Activated T-helper 1 cell treated with anti-CD3 and anti-CD28 coated beads, Interleukin-2, amount 50 U/mL, for 16 hours (primary cell): ENCODE measurements at places on chromosomes 5 and 9.

GRCh38 chr5:176341325-176342157 is 20.0 kb downstream of the KIAA1191 start:
- no peak for DNase-seq

DNA sequence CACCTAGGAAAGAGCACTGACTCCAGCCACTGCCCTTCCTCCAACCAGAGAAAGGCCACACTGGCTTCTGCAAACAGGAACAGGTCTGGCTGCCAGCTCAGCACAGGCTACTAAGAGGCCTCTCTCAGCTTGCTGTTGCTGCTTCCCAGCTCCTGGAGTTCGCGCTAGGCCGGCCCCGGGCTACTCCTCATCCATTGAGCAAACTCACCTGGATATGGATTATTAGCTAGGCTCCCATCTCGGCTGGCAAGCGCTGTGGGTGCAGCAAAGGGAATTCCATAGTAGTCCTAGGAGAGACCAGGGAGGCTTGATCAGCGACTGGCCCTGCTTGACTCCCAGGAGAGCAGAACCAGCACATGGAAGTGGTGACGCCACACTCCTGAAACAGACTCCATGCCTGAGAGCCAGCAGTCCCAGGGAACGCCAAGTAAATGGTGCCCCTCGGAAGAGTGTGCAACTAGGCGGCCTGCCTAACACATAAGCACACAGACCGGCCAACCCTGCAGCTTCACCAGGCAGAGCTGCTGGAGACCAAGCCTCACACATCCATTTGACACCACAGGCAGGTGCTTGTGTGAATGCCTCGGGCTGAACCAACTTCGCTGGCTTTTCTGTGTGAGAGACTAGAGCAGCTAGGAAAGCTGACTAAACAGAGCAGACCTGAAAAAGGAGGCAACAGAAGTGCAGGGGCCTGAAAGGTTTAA is 107.2 kb downstream of the UBE2R2 start:
- DNase-seq, result no peak

DNA sequence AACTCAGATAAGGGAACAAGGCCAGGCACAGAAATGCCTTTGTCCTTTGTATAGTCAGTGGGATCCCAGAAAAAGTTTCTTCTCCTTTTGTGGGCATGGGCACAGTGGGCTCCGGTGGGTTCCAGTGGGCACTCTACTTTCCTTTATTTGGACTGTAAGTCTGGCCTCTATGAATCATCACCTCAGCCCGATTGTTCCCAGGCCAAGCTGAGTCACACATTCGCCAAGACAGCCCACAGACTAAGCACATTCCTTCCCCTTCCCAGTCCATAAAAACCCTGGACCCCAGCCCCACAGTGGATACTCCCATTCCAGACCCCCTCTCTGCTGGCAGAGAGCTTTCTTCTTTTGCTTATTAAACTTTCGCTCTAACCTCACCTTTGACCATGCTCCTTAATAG is 165.0 kb downstream of the FBXL17 start:
- no peak for DNase-seq

GRCh38 chr9:125749951-125750626 is 2.9 kb downstream of the PBX3 start:
- DNase-seq, result no peak

GRCh38 chr5:151151793-151152192 is 5.8 kb downstream of the ANXA6 start:
- no peak for DNase-seq

DNA sequence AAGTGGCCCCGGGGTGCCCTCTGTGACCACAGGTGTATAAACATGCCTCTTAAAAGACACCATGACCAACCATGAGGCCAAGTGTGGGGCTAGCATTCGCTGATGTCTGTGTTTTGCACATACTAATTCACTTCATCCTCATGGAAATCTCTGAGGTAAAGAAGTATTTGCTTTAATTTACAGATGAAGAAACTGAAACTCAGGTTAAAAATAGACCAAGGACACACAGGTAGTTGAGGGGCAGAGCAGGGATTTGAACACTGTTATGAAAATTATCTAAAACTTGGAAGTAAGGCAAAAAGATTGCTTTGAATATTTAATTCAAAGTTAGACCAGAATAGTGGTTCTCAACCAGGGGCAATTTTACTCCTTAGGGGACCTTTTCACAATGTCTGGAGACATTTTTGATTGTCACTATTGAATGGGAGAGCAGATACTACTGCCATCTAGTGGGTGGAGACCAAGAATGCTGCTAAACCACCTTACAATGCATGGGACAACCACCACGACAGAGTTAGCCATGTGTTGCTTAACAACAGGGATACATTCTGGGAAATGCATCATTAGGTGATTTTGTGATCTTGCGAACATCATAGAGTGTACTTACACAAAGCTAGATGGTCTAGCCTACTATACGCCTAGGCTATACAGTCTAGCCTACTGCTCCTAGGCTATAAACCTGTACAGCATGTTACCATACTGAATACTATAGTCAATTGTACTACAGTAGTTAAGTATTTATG is 8.0 kb upstream of the FXN start:
- no peak for DNase-seq

GRCh38 chr5:176732736-176733405 is 77.5 kb upstream of the UNC5A start:
- no peak for DNase-seq

DNA sequence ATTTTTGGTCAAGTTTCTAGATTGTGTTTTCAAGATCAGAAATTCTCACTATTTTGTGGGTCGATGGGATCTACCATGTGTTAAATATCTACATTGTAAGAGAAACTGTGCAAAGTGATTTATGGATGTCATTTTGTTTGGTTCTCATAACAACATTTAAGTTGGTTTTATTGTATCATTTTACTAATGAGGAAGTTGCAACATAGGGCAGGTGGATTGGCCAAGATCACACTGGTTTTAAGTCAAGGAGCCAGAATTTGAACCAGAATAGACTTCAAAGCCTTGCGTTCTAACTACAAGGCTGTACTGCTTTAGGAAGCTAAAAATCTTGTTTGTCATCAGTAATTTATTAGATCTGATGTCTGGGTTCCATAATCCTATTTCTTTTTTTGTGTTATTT is 23.4 kb downstream of the SH3TC2 start:
- DNase-seq, result no peak

GRCh38 chr5:58922461-58923171 is 339.7 kb downstream of the RAB3C start:
- no peak for DNase-seq

GRCh38 chr5:67985686-67986387 is 229.7 kb upstream of the PIK3R1 start:
- no peak for DNase-seq

GRCh38 chr5:127418367-127418766 is 99.1 kb upstream of the PRRC1 start:
- DNase-seq, result no peak

DNA sequence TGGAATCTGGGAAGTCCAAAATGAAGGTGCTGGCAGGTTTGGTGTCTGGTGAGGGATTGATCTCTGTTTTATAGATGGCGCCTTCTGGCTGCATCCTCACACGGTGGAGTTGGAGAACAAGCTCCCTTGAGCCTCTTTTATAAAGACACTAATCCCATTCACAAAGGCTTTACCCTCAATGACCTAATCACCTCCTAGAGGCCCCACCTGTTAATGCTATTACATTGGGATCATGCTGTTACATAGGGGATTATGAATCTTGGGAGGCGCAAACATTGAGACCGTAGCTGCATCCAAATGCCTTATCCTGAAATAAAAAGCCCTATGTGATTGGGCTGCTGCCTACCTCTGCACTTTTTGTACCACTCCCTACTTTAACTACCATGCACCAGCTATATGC is 197.1 kb upstream of the HMHB1 start:
- no peak for DNase-seq

- DNase-seq, result peak; percentile 55
These were observed 2.1 kb downstream of the SH2D3C start for GRCh38 chr9:127776195-127776923.

DNA sequence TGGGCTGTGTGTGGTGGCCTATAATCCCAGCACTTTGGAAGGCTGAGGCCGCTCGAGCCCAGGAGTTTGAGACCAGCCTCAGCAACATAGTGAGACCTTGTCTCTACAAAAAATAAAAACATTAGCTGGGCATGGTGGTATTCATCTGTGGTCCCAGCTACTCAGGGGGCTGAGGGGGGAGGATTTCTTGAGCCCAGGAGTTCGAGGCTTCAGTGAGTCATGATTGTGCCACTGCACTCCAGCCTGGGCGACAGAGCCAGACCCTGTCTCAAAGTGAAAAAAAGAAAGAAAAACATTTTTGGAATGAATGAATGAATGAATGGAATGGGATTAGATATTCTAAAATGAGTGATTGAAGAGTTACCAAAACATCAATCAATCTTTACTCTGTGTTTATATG is 85.8 kb downstream of the FGF1 start:
- DNase-seq, result no peak

DNA sequence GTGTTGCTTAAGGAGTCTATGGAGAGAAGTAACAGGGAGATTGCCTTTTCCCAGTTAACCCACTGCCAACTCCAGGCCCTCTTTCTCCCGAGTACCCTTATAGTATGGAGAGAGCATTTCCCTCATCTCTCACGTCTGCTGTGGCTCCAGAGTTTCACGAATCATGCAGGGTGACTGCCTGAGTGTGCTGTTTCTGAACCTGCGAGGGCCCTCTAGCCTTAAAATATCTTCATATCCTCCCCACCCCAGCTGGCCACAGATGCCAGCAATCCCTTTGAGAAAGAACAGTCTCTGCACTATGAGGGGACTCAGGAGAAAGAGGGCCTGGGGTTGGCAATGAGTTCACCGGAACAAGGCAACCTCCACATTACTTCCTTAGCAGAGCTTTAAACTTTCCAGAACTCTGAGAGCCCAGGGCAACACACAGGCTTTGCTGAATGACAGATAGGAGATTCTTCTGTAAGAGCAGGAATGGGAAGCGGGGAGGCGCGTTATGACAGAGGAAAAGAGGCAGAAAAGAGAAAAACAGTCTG is 81.6 kb upstream of the ANKH start:
- DNase-seq, result no peak

DNA sequence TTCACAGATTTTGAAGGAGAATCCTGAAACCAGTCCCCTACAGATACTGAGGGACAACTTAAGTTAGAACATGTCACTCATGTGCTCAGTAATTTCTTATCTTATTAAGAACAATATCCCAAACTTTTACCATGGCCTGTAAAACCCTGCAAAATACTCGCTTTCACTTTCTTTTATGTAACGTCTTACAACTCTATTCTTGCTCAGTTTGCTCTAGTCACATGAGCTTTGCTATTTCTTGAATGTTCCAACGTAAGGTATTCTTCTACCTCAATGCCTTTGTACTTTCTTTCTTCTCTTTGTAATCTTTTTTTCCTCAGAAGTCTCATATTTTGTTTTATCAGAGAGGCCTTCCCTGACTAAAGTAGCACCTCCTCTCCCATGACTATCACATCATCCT is 14.1 kb downstream of the TMEM38B start:
- DNase-seq, result no peak

- no peak for DNase-seq
These were observed 495.2 kb upstream of the GRIA1 start for GRCh38 chr5:152995214-152995725.

DNA sequence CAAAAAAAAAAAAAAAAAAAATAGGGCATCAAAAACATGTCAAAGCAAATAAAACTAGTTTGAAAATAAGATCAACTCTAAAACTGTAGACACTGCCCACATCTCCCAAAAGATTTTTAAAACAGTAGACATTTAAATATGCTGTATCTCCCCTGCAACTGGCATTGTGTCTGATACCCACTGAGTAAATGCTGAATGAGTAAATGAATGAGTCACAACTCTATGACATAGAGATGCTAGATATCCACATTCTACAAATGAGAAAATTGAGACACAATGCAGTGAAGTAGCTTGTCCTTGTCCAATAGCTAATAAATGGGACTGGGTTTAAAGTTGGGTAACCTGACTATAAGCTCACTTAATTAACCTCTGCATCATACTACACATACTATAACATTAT is 14.1 kb upstream of the MAP1B start:
- no peak for DNase-seq

DNA sequence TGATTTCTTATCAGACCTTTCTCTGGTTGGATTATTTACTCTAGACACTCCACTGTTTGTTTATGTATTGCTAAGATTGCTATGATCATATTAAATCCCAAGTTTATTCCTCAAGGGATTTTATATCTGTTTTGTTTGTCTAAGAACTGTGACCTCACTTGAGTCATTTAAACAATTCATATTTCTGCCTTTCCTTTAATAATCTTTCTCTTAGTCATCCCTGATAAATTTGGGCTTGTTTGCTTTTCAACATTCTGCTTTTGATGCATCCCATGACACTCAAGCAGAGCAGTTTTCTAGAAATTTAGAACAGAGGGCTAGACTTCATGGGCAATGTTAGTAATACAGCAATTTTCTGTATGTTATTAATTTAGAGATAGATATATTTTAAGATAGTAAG is 231.6 kb upstream of the TNC start:
- no peak for DNase-seq

DNA sequence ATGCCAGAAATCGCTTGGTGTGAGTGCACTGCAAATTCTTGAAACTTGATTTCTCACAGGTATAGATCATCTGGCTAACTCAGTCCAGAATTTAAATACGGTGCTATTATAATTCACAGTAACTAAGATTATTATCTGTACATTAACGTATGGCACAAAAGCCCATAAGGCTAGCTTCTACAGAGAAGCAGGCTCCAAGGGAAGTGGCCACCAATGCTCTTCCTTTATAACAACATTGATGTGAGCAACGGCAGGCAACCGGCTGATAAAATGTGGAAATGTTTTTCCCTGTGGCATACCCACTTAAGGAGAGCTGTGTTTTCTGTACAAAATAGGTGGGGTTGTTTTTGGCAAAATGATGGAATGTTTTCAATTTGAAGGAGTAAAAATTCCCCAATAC is 35.7 kb downstream of the SEMA4D start:
- no peak for DNase-seq

- no peak for DNase-seq
These were observed 2.8 kb upstream of the IL5 start for GRCh38 chr5:132546108-132546507.

DNA sequence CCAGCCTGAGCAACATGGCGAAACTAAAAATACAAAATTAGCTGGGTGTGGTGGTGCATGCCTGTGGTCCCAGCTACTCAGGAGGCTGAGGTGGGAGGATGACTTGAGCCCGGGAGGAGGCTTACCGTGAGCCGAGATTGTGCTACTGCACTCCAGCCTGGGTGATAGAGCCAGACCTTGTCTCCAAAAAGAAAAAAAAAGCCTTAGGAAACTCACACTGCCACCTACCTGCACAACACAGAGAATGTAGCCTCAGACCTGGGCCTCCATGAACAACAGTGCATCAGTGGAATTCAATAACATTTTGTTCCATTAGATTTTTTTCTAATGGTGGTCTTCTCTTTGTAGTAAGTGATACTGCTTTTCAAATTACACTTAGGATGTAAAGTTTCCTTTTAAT is 63.8 kb upstream of the RARS1 start:
- DNase-seq, result no peak

GRCh38 chr9:35627575-35627974 is 9.4 kb upstream of the CD72 start:
- DNase-seq, result no peak

DNA sequence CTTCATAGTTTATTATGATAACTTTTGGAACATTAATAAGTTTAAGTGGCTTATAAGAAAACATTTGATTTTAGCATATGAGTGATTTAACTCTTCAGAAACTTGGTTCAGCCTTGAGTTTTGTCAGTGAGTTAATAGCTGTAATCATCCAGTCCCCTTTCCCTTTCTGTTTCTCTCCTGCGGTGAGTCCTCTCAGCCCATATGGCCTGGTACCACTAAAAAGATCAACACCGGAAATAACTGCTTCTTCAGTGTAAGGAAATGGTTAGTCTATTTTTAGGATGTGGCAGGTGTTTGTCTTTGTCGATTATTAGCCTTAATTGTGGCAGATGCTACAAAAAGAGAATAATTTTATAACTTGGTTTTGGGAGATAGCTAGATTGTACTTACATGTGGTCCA is 120.2 kb upstream of the GRHPR start:
- DNase-seq, result no peak
